ENCODE measurements at places on chromosomes 2 and 18.

GRCh38 chr2:45857275-45857609 is 205.8 kb downstream of the PRKCE start:
- DNase-seq, result no peak

- no peak for DNase-seq
Observed at GRCh38 chr2:112032689-112033465, 22.2 kb upstream of the TMEM87B start.

GRCh38 chr18:60024857-60025256 is 125.1 kb downstream of the PMAIP1 start:
- no peak for DNase-seq

GRCh38 chr2:197254776-197255530 is 55.6 kb downstream of the ANKRD44 start:
- no peak for DNase-seq

GRCh38 chr18:78517973-78518372 is 461.6 kb upstream of the SALL3 start:
- DNase-seq, result no peak

DNA sequence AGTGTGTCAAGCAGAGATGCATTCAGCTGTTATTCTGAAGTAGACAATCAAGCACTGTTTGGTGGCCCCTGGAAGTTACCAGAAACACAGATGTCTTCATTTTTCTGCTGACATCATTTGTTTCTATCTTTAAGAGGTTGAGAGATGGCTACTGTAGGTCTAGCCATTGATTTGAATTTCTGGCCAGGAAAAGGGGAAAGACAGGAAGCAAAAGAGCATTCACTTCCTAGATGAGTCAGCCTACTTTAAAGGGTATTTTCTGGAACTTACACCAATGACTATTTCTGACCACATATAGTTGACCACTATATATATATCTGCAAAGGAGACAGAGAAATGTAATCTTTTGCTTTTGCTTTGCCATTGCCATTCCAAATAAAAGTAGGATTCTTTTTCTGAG is 900.1 kb upstream of the SOX11 start:
- no peak for DNase-seq

GRCh38 chr2:181746844-181747243 is 66.5 kb upstream of the NEUROD1 start:
- DNase-seq, result no peak

GRCh38 chr18:478681-479080 is 21.8 kb downstream of the COLEC12 start:
- no peak for DNase-seq

- no peak for DNase-seq
Observed at GRCh38 chr2:151570191-151570590, 160.5 kb downstream of the RIF1 start.

DNA sequence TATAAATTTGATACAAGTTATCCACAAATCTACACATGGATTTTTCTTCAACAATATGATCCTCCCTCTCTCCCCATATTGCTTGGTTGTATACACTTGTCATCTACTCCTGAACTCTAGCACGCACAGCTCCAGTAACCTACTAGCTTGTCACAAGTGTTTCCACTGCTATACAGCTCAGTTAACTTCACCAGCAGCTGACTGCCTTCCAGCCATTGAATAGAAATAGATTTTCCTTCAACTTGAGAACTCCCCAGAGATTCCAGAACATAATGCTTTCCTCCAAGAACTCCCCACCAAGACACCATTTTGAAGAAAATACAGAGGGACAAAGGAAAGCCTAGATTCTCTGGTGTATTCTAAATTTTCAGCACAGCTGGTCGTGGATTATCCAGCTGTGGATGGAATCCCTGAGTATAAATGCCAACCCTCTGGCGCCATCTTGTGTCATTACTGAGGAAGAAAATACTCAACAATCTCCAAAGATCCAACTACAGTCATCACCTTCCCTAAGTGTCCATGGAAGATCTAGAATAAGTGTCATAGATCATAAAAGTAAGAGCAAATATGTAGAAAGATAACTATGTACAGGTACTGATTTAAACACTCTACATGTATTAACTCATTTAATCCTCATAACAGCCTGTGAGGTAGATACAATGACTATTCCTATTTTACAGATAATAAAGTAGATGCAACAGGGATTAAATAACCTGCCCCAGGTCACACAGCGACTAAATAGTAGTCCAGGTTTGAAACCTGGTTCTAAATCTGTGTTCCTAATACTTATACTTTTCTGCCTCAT is 156.7 kb downstream of the ARHGAP28 start:
- DNase-seq, result no peak

- no peak for DNase-seq
Observed at GRCh38 chr2:25310965-25311864, 30.5 kb downstream of the DNMT3A start.

- DNase-seq, result no peak
Observed at GRCh38 chr2:172397148-172397834, 30.1 kb upstream of the ITGA6 start.

GRCh38 chr2:9230051-9230802 is 23.6 kb downstream of the ASAP2 start:
- DNase-seq, result no peak

GRCh38 chr2:130825231-130825965 is 11.3 kb upstream of the ARHGEF4 start:
- DNase-seq, result no peak

DNA sequence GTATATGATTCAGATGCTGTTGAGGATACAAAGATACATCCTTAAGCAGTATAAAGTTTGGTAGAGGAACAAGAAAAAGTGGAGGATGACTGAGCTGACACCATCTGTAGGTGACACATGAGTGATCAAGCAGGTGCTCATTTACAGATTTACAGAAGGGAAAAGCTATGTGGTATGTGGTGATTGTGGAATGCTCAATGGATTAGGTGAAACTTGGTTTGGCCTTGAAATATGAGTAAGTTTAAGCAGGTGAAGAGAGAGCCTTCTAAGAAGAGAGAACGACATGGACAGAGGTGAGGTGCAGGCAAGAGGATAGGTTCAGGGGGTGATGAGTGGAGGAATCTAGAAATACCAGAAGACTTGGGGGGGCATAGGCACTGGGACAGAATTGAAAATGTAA is 5.9 kb downstream of the ASXL3 start:
- no peak for DNase-seq

- DNase-seq, result no peak
Observed at GRCh38 chr18:13585379-13586153, 140.8 kb downstream of the FAM210A start.

DNA sequence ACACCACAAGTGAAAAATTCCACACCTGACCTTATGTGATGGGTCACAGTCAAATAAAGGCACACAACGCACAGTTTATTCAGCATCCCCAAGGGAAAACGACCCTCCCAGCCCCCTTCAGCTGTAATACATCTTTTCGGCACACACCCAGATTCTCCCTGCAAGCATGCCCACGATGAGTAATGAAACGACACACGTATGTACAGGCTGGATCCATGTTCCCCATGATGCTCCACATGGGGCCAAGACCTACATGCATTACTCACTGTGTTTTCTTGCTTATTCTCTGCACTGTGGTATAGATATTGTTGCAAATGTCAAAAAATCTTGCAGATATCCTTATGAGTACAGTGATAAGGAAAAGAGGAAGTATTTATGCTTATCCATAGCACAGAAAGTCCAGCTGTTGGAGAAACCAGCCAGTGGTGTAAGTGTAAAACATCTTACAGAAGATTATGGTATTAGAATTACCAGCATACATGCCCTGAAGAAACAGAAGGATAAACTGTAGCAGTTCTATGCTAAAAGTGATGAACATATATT is 32.5 kb upstream of the SGPP2 start:
- DNase-seq, result no peak

DNA sequence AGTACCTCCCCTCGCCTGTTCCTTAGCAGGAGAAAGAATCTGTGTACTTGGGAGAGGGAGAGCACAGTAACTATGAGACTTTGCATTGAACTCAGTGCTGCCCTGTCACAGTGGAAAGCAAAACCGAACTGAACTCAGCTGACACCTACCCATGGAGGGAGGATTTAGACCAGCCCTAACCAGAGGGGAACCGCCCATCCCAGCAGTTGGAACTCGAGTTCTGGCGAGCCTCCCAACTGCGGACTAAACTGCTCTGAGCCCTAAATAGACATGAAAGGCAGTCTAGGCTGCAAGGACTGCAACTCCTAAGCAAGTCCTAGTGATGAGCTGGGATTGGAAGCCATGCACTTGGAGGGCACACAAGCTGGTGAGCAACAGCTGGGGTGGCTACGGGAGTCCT is 110.4 kb downstream of the GRB14 start:
- DNase-seq, result no peak

GRCh38 chr2:40204268-40204667 is 247.6 kb downstream of the SLC8A1 start:
- DNase-seq, result no peak

- no peak for DNase-seq
Observed at GRCh38 chr2:212692466-212692865, 153.9 kb upstream of the ERBB4 start.

GRCh38 chr2:10502803-10503107 is 54.6 kb upstream of the ODC1 start:
- DNase-seq, result no peak

- no peak for DNase-seq
Observed at GRCh38 chr2:179234658-179235240, 29.9 kb downstream of the SESTD1 start.

DNA sequence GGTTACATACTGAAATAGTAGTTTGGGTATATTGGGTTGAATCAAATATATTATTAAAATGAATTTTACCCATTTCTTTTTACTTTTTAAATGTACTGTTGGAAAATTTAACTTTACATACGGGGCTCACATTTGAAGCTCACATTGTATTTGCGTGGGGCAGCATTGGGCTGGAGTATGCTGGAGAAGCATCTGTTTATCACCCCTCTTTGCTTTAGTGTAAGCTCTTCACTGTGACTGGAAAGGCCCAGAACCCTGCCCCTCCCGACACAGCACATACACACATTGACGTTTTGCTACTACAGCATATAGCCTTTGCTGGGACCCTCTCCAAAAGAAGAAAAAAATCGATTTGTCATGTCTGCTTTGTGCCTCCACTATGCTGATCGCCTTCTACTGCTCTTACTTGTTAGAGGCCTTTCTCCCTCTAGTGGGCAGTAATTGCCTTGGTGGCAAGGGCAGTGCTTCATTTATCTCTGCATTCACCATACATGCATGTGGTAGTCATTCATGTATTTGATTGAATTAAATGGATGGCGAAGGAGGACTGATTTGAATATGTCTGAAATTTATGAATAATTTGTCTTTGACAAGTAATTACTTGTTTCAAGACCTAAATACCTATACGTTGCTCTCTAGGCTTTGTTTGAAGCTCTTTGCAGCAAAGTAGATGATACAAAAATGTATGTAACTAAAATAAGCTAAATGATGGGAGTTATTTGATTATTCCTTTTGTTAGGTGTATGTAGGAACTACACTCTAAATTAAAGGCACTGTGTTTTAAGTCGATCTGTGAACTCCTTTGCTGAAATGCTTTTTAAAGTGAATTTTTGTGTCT is 37.4 kb downstream of the VAPA start:
- no peak for DNase-seq

- DNase-seq, result no peak
Observed at GRCh38 chr2:37653093-37653492, 18.3 kb downstream of the CDC42EP3 start.

DNA sequence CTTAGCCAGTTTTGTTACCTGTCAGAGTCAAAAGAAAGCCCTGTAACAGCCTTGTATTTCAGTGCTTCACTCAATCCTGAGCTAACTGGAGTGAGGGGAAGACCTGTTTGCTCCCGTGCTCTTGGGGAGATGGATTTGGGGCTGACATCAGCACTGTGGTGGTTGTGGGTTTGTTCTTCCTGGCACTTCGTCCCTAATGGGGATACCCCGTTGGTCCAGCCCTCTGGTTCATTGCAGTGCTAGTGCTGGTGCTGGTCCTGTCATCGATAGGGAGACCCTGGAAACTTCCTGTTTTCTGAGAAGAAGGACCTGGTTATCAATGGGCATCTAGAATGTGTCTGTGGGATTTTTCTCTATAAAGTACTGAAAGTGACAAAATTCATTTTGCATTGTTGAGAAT is 205.4 kb downstream of the ZNF407 start:
- DNase-seq, result no peak

GRCh38 chr2:233593201-233593600 is 24.2 kb upstream of the UGT1A8 start:
- no peak for DNase-seq

DNA sequence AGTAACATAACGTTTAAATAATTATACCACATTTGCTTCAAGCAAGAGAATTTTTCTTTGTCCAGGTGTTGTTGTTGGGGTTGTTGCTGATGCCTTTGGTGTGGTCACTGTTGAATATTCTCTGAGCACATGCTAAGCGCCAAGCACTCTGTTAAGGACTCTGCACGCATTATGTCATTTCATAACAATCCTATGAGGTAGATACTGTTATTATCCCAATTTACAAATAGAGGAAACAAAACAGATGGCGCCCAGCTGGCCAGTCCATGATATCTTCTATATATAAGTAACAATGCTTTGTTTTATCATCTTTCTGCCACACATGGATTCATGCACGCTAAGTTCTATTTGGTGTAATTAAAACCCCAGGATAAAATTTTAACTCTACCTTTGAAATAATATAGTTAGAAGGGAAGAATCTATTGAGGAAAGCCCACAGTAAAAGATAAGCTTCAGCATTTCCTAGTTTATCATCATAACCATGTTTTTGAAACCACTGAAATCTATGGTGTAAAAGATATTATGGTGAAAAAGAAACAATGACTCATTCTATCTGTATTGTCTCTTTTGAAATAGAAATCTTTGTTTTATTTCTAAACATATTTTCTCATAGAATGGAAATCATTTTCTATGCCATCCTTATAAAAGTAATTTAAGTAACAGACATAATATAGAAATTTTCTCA is 199.7 kb downstream of the PID1 start:
- no peak for DNase-seq

GRCh38 chr2:64750001-64750816 is 96.5 kb upstream of the SERTAD2 start:
- DNase-seq, result no peak

GRCh38 chr18:58379443-58379842 is 249.4 kb downstream of the ALPK2 start:
- DNase-seq, result no peak

DNA sequence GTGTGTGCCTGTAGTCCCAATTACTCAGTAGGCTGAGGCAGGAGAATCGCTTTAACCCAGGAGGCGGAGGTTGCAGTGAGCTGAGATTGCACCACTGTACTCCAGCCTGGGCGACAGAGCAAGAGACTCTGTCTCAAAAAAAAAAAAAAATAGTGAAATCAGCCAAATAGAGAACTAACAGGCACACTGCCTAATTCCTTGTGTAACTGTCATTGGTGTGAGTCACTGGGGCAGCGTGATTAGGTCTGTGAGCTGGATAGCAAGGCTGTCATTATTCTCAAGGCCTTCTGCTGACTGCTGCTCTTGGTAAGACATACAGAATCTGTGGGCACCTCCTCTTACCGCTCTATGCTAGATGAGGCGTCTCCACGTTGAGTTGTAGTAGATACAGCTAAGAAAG is 270.3 kb downstream of the NEDD4L start:
- DNase-seq, result no peak
